ENCODE measurements at places on chromosomes 3 and 15.

DNA sequence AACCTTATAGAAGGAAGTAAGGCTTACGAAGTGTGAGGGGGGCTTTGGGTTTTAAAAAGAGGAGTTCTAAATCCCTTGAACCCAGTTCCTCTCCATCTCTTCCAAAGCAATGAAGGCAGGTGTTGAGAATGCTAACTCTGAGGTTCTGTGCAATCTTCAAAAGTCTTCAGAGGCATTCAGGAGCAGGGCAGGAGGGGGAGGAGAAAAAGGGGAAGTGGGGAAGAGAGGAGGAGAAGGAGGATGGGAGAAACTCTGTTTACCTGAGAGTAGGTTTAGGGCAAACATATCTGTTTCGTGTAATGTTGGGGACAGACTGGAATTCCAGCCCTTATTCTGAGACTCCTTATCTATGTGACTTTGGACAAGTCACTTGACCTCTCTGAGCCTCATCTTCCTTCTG is 36.9 kb downstream of the FAM3D start:
- DNase-seq, result no peak

- DNase-seq, result peak; percentile 55
These were observed 16.7 kb upstream of the ZNF280D start for GRCh38 chr15:56749982-56750381.

- no peak for DNase-seq
These were observed 67.5 kb downstream of the KCNMB2 start for GRCh38 chr3:178603735-178604134.

DNA sequence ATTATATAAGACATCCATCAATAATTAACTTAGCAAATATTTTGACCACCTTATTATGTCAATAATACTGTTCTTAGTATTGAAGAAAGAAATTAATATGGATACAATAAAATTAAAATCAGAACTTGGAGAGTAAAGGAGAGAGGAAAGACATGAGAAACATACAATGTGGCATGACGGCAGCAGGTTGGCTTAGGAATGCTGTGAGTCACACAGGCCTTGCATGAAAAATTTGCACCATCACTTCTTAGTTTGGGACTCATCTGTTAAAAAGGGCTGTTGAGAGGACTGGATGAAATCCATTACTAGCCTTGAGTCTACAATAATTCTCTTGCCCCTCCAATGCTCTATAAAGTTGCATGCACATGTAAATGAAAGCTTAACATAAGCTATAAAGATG is 880.8 kb downstream of the ROBO1 start:
- peak; percentile 83 for DNase-seq

DNA sequence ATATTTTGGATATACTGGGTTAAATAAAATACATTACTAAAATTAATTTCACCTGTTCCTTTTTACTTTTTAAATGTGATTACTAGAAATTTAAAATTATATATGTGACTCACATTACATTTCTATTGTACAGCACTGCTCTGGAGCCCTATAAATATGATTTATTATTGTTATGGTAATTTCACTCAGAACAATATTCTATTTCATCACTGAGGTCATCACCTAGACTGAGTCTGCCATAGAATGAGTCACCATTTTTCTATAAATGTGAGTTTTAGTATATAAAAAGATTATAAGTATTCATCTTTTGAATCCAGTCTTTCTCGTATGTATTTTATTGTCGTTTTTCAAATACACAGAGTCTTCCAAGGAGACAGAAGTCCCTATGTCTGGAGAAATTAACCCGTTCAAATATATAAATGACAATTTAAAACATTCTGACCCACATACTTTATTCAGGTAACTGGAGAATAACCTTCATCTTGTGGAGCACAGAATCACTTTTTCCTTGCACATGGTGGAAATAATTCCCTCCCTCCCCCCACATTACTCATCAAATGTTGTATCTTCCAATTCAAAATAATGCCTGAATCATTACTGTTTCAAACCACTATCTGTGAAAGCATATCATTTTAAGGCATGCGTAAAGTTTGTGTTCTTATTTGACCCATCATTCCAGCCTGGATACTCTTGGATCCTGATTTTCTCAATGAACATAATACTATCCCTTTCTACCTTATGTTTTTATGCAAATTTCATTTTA is 30.0 kb downstream of the CHST14 start:
- DNase-seq, result peak; percentile 59

DNA sequence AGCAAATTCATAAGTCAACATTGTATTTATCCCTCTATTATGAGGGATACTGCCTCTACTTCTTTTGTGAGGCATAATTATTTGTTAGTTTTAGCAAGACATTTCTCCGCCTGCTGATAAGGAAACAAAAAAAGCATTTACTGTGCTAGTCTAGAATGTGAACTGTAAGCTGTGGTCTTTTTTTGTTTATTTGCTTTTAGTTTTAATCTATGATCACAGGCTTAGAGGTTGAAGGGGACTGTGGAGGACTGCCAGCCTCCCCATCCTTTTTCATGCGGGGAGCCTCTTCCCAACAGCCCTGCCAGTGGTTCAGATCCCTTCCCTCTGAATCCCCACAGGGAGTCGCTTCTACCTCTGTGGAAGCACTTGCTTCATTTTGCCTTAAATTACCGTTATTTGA is 331.0 kb upstream of the ROPN1 start:
- no peak for DNase-seq

GRCh38 chr15:72182673-72183072 is 14.9 kb downstream of the GRAMD2A start:
- DNase-seq, result no peak

DNA sequence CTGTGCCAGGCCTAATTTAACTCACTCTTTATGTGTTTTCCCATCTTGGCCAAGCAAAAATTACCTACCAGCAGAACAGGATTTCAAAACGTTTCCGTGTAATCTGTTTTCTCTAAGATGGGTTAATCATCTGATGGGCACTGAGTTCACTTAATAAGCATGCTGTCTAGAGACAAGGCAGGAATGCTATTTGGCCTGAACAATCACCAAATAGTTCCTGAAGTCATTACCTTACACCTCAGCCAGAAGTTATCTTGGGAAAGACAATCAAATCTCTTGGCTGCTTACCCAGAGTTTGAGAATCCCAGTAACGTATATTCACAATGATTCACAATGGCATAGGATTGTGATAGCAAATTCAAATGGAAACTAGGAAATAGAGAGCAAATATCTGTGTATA is 779.1 kb downstream of the CADM2 start:
- no peak for DNase-seq

- DNase-seq, result no peak
These were observed 15.1 kb downstream of the USP4 start for GRCh38 chr3:49324768-49325167.

GRCh38 chr3:107705046-107705445 is 182.3 kb downstream of the BBX start:
- no peak for DNase-seq

DNA sequence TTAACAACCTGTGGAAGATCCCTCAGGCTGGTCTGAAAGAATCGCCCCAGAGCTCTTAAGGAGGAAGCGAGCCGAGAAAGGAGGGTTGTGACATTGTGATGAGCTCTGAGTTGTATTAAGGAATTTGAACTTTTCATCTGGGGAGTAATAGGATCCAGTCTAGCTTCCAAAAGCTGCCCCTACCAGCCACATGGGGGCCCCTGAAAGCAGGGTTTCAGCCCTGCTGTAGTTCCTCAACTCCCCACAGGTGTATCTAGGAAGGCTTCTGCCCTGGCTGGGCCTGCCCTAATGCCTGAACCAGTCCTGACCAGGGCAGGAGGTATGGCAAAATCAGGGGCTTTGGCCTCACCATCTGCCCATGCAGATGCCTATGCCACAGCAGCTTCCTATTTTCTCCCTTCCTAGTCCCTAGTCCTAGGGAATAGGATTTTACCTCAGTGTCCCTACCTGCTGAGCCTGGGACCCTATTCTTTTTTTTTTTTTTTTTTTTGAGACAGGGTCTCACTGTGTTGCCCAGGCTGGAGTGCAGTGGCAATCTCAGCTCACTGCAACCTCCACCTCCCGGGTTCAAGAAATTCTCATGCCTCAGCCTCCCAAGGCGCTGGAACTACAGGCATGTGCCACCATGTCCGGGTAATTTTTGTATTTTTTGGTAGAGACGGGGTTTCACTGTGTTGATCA is 5.0 kb upstream of the AP3S2 start:
- DNase-seq, result peak; percentile 72

DNA sequence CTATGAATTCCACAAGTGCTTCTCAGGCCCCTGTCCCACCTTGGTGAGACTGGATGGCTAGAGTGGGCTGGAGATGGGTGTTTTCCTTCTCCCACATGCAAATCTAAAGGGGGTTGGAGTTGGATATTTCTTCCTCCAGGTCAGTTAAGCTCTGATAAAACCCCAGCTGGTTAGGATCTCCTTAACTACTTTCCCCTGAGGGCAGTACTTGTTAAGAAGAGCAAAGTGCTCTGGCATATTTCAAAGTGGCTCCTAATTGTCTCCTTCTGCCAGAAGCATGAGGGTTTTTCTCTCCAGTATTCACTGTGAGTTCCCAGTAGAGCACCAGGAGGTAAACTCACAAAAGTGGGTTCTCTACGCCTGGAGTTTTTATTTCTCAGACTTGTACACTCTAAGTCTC is 31.4 kb downstream of the COL6A6 start:
- no peak for DNase-seq

DNA sequence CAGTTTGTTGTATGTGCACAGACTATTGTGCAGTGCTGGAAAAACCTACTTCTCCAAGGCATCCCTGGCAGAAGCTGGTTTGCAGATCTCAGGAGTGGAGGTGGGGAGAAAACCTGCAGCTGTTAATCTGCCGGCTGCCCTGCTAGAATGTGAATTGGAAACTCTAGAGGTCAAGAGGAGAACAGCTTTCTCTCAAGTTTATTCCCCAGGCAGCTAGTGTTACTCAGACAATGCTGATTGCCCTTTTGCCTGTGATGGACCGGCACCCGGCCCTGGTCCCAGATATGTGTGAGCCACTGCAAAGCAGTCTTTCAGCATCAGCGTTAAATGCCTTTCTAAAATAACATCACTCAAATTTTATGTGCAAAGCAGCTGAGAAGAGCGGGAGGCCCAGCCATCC is 129.7 kb upstream of the TPM1 start:
- DNase-seq, result no peak

DNA sequence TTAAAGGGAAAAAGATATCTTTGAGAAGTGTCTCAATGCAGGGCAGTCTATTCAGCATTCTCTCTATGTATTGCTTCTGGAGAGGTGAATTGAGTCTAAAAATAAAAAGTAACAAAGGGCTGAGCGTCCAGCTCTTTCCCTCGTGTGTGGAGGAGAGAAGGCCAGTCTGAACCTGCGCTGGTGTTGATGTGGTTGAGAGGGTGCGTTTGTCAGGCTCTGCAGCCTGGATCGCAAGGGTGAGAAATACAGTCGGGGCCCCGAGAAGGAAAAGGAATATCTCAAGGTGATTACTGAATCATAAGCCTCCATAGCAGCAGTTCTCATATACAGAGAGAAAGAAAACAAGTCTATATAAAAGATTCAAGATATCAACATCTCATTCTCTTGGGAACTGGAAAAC is 494.1 kb upstream of the MDFIC2 start:
- DNase-seq, result no peak

GRCh38 chr15:26260517-26261133 is 397.5 kb upstream of the ATP10A start:
- DNase-seq, result peak; percentile 58

DNA sequence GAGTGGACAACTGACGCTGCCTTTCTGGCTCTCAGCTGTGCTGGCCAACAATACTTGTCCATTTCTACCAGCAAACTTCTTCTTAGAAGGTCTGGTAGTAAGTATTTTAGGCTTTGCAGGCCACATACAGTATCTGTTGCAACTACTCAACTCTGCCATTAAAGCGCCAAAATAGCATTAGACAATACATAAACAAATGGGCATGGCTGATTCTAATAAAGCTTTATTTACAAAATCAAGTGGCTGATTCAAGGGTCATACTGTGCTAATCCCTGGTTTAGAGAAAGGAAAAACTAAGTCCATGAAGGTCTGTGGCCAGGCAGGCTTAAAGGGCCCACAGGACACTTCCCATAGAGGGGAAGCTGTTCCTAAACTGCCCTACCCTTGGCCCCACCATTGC is 26.3 kb upstream of the TPM1 start:
- no peak for DNase-seq

All from GM23248 (cell line).